NCI-H2107 (cell line): ENCODE measurements at places on chromosomes 7 and 10.

DNA sequence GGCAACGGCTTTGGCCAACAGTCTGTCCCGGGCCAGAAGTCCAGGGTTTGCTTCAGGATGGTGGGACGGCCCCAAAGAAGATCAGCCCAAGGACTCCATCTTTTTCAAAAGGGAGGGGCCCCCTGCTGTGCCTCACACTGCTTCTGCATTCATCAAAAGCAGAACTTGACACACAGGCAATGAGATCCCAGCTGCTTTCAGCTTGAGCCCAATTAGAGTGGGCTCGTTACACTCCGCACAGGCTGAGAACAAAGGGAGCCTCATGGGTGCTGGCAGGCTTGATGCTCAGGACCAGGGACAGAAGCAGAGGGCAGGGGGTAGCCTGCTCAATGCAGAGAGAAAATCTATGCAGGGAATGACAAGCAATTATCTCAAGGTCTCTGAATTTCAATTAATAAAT is 45.5 kb downstream of the VOPP1 start:
- peak; percentile 84 for DNase-seq

- no peak for DNase-seq
Observed at GRCh38 chr7:143351060-143351459, 11.5 kb downstream of the FAM131B start.

GRCh38 chr10:118584181-118584954 is 11.1 kb downstream of the PRLHR start:
- no peak for DNase-seq

DNA sequence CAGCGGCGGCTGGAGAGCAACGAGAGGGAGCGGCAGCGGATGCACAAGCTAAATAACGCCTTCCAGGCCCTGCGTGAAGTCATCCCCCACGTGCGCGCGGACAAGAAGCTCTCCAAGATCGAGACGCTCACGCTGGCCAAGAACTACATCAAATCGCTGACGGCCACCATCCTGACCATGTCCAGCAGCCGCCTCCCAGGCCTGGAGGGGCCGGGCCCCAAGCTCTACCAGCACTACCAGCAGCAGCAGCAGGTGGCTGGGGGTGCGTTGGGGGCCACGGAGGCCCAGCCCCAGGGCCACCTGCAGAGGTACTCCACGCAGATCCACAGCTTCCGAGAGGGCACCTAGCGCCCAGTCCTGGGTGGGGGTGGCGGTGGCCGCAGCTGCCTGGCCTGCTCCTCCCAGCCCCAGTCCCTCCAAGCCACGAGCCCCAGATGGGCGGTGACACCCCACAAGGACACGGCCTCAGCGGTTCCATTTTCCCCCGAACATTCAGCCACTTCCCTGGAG is 1.3 kb downstream of the BHLHA15 start:
- no peak for DNase-seq

- DNase-seq, result no peak
Observed at GRCh38 chr7:44262031-44262430, 61.3 kb downstream of the YKT6 start.
